ENCODE measurements at places on chromosomes 4 and X.
A peak's percentile ranks its signal among the peaks of the same experiment; 100 is the strongest.

DNA sequence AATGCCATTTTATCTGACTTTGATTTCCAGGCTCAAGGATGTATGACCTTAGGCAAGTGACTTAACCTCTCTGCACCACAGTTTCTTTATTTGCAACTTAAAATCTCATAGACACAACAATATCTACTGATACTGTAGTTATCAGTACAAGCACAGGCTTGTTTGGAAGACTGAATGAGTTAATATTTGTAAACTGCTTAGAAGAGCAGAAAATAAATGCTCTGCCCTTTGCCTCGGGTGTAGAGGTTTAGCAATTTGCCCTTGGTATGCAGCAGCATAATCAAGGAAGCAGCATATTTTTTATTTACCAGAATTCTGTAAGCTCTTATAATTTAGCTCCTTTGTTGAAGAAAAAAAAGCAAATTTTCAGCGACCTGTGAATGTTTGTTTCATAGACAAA, 2.9 kb upstream of the CXCL1 start:
- DNase-seq: no peak

- DNase-seq: no peak
Observed at GRCh38 chrX:5807181-5807580, 421.5 kb downstream of the NLGN4X start.

GRCh38 chrX:20266810-20267606, at the start of gene RPS6KA3:
Gene RPS6KA3, minus strand, starts transcription at chrX:20266909. Its CDS starts 277 bp downstream, at chrX:20266632.
- DNase-seq: peak; percentile 89

- no peak for DNase-seq
Observed at GRCh38 chrX:148542481-148543255, 42.3 kb downstream of the AFF2 start.

- DNase-seq: no peak
Observed at GRCh38 chr4:189299706-189300105, 641.0 kb upstream of the FRG1 start.

DNA sequence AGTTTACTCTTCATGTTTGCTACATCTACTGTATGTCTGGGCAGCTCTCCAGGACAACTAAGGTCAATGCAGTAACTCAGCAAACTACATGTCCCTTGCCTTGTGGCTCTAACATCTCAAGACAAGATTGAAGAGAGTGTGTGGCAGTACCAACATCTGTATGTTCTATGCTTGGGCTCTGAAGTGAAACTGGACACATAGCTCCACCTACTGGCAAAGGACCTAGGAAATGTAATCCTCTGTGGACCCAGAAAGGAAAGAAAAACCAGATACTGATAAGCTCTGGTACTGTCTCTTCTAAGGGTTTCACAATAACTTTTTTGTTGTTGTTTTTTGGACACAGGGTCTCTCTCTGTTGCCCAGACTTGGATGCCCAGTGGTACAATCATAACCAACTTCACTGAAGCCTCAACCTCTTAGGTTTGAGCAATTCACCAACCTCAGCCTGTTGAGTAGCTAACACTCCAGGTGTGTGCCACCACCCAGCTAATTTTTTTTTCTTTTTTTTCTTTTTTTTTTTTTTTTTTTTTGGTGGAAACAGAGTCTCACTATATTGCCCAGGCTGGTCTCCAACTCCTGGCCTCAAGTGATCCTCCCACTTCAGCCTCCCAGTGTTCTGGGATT, 64.1 kb downstream of the QDPR start:
- DNase-seq: peak; percentile 72
